ENCODE measurements at places on chromosomes 2 and 18.

DNA sequence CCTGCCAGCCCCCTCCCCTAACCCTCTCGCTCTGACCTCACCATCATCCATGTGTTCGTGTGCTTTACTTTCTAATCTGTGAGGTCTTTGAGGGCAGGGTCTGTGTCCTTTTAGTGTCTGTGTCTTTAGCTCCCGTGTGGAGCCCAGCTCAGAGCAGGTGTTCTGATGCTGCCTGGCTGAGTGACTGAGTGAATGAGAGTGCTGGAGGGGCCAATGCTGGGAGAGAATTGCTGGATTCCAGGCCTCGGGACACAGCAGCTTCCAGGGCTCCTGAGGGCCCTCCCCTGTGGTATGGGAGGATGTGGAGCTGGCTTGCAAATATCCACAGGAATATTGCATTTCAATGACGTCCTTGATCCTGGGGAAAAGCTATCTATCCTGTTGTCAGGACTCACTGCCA is 160.6 kb downstream of the ANKRD30B start:
- H3K4me1 ChIP-seq, result no peaks in the 10 kb centered on the region
- H3K27me3 ChIP-seq, result no peaks in the 10 kb centered on the region
- no peak for DNase-seq
- H3K4me3 ChIP-seq, result no peak overlapping the region

DNA sequence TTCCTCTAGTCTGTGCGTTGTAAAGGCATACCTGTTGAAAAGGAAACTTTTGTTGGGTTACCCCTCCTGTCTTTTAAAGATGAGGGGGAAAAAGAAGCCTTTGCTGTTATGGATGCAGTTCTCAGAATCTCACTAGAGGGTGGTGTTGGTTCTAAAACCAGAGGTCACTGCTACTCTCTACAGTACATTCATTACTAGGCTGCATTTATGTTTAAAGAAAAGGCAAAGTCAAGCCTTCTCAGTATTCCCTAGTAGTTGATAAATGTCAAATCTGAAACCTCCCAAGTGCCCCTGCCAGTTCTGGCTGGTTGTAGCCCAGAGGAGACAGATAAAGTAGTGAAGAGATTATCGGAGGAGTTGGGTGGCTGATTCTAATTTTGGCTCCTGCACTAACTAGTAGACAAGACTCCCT is 1.4 kb upstream of the PLCL1 start:
- peak overlapping the region; percentile 26 for H3K4me3 ChIP-seq
- peaks cover 28% of the 10 kb centered on the region for H3K4me1 ChIP-seq

DNA sequence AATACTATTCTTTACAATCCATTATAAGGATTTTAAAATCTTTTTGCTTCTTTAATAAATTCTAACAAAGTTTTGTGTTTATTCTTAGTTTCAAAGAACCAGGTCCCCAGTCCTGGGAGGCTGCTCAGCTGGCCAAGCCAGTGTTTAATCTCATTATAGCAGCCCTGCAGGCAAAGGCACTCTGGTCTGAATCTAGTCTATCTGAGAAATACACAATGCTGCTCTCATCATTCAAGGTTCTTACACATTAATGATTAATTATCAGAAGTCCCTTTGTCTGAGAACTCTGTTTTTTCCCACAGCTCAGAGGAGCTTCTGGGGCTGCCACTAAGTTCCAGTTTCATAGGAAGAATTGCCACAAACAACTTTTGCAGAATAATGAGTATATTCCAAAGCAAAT is 27.7 kb downstream of the KCTD18 start:
- H3K4me1 ChIP-seq, result peaks cover 17% of the 10 kb centered on the region
- no peak overlapping the region for H3K27ac ChIP-seq
- no peak overlapping the region for H3K4me3 ChIP-seq
- H3K36me3 ChIP-seq, result peaks cover 20% of the 10 kb centered on the region
- H3K27me3 ChIP-seq, result no peaks in the 10 kb centered on the region
- no peak for DNase-seq

- peaks cover 3% of the 10 kb centered on the region for H3K4me1 ChIP-seq
- H3K36me3 ChIP-seq, result peaks cover 71% of the 10 kb centered on the region
- H3K4me3 ChIP-seq, result no peak overlapping the region
- DNase-seq, result peak; percentile 47
These were observed 107.9 kb upstream of the IL1R2 start for GRCh38 chr2:101883860-101884259.

DNA sequence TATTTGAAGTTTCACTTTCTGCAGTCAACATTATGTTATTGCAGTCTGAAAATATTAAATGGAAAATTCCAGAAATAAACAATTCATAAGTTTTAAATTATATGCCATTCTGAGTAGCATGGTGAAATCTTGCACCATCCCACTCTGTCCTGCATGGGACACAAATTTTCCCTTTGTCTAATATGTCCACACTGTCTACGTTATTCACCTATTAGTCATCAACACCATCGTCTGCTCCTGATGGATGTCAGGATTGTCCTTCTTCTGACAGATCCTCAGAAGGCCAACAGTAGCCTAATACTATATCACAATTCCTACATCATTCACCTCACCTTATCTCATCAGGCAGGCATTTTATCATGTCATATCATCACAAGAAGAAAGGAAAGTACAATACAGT is 163.1 kb downstream of the TXNL1 start:
- DNase-seq, result no peak
- H3K27ac ChIP-seq, result no peak overlapping the region
- H3K27me3 ChIP-seq, result no peaks in the 10 kb centered on the region
- H3K4me3 ChIP-seq, result no peak overlapping the region
- no peaks in the 10 kb centered on the region for H3K36me3 ChIP-seq

- no peak overlapping the region for H3K27ac ChIP-seq
- DNase-seq, result no peak
- peaks cover 40% of the 10 kb centered on the region for H3K27me3 ChIP-seq
- no peaks in the 10 kb centered on the region for H3K36me3 ChIP-seq
- peak overlapping the region; percentile 52 for H3K4me3 ChIP-seq
These were observed 1.6 kb upstream of the ADRA2B start for GRCh38 chr2:96117701-96118588.

GRCh38 chr2:26325851-26326250 is 20.1 kb upstream of the SELENOI start:
- no peak overlapping the region for H3K4me3 ChIP-seq
- H3K27ac ChIP-seq, result no peak overlapping the region
- H3K27me3 ChIP-seq, result no peaks in the 10 kb centered on the region
- H3K36me3 ChIP-seq, result no peaks in the 10 kb centered on the region
- peaks cover 28% of the 10 kb centered on the region for H3K4me1 ChIP-seq

- H3K27me3 ChIP-seq, result no peaks in the 10 kb centered on the region
- no peak overlapping the region for H3K27ac ChIP-seq
- H3K36me3 ChIP-seq, result peaks cover 4% of the 10 kb centered on the region
- peaks cover 6% of the 10 kb centered on the region for H3K4me1 ChIP-seq
- H3K4me3 ChIP-seq, result no peak overlapping the region
These were observed 105.5 kb downstream of the ZEB2 start for GRCh38 chr2:144414324-144414845.

- no peak overlapping the region for H3K4me3 ChIP-seq
- H3K27ac ChIP-seq, result peak overlapping the region; percentile 41
- no peaks in the 10 kb centered on the region for H3K36me3 ChIP-seq
These were observed 41.6 kb upstream of the ACYP2 start for GRCh38 chr2:54073796-54074195.

DNA sequence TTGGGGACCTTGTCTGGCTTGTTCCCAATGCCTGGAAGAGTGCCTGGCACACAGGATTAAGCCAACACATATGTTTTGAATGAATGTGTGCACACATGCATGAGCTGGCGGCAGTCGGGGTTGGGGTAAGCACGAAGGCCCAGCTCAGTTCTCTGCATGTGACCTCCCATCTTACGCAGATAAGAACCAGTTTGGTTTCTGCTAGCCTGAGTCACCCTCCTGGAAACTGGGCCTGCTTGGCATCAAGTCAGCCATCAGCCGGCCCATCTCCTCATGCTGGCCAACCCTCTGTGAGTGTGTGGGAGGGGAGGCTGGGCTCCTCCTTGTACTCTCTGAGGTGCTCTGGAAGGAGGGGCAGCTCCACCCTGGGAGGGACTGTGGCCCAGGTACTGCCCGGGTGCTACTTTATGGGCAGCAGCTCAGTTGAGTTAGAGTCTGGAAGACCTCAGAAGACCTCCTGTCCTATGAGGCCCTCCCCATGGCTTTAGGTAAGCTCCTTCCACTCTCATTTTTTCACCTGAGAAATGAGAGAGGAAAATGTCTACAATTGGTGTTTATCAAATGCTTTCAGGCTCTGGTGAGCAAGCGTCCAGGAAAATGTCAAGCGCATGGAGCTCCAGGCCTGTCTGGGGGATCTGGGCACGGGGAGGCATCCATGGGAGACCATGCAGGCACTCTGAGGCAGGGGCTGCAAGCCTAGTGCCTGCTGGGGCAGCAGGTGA is 9.7 kb upstream of the IL1RN start:
- no peaks in the 10 kb centered on the region for H3K36me3 ChIP-seq
- no peak for DNase-seq
- H3K27ac ChIP-seq, result no peak overlapping the region
- peaks cover 18% of the 10 kb centered on the region for H3K27me3 ChIP-seq
- H3K4me3 ChIP-seq, result no peak overlapping the region

DNA sequence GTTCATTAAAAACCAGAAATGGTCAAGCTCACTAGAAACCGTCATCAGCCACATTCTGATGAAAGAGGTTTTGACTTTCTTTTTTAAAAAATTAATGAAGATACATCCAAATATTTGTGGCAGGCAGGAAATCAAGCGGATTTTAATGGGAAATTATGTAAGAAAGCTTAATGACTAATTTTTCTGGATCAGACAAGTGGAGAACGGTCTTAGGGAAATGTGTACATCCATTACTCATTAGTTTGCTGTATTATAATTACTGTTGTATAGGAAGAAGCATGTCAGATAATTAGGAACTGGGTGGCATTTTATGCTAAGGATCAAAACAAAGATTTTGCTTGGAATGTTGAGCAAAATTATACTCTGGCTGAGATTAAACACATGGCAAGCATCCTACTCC is 39.4 kb downstream of the AGAP1 start:
- no peaks in the 10 kb centered on the region for H3K4me1 ChIP-seq
- no peaks in the 10 kb centered on the region for H3K36me3 ChIP-seq
- H3K4me3 ChIP-seq, result no peak overlapping the region
- H3K27me3 ChIP-seq, result peaks cover 2% of the 10 kb centered on the region
- H3K27ac ChIP-seq, result no peak overlapping the region

- peaks cover 41% of the 10 kb centered on the region for H3K27me3 ChIP-seq
- H3K36me3 ChIP-seq, result no peaks in the 10 kb centered on the region
- no peak for DNase-seq
- no peak overlapping the region for H3K27ac ChIP-seq
- H3K4me1 ChIP-seq, result peaks cover 7% of the 10 kb centered on the region
These were observed 3.3 kb upstream of the GALNT14 start for GRCh38 chr2:31141443-31142085.

- H3K4me3 ChIP-seq, result no peak overlapping the region
- H3K4me1 ChIP-seq, result peaks cover 17% of the 10 kb centered on the region
- no peak overlapping the region for H3K27ac ChIP-seq
- DNase-seq, result no peak
- no peaks in the 10 kb centered on the region for H3K36me3 ChIP-seq
These were observed 13.5 kb upstream of the NTSR2 start for GRCh38 chr2:11683476-11683875.

GRCh38 chr2:202885190-202885589 is 13.6 kb upstream of the ICA1L start:
- peaks cover 30% of the 10 kb centered on the region for H3K36me3 ChIP-seq
- DNase-seq, result no peak
- no peaks in the 10 kb centered on the region for H3K4me1 ChIP-seq
- H3K27ac ChIP-seq, result no peak overlapping the region
- no peak overlapping the region for H3K4me3 ChIP-seq
- H3K27me3 ChIP-seq, result no peaks in the 10 kb centered on the region

Data from activated CD4-positive, alpha-beta T cell treated with anti-CD3 and anti-CD28 coated beads, Interleukin-2, amount 10 ng/mL, durations not matched to agents 7 days and 5 days (primary cell).